ENCODE measurements at places on chromosomes 1 and 21.

GRCh38 chr21:16072737-16073136 lies 343.0 kb downstream of the USP25 start:
- DNase-seq: no peak

DNA sequence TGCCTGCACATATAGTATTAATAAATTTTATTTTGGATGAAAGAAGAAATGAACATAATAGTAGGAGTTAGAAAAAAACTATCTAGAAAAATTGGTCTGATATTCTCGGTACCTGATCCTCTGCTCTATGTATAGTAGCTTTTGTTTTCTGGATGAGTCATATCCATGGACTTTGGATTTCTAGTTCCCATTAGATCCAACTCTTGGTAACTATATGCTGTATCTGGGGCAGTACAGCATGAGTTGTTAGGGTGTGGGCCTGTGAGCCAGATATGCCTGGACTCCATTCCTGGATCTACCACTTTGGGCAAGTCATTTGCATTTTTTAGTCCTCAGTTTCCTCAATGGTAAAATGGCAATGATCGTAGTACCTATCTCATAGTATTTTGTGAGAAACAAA lies 372.2 kb upstream of the PKN2 start:
- no peak for DNase-seq

- DNase-seq: no peak
Measured at GRCh38 chr1:227314014-227314848, 4.1 kb downstream of the CDC42BPA start.

DNA sequence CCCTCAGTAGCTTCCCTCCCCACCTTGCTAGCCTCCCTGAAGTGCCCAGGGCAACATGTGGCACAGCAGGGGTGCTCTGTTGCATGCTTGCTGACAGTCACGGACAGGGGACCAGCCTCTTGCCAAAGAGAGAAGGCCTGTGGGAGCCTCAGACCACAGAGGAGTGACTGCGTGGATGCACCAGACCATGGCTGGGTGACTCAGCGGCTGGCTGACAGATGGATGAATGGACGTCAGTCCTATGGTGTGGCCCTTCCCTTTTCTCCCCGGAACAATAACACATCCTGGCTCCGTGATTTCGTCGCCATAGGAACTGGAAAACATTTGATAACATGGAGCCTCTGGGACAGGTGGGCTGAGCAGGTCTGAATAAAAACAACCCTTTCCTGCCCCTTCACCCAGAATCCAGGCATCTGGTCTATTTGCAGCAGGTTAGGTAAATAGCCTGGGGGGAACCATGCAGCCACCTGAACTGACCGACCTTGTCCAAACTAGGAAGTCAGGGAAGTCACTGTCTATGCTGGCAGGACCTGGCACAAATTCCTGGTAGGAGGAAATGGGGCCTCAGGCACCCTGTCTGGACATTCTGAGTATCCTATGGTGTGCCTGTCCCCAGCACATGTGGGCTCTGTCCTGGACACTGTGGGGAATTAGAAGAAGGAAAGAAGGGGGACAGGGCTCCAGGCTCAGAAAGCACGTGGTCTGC lies 53.3 kb downstream of the NENF start:
- DNase-seq: peak; percentile 18

DNA sequence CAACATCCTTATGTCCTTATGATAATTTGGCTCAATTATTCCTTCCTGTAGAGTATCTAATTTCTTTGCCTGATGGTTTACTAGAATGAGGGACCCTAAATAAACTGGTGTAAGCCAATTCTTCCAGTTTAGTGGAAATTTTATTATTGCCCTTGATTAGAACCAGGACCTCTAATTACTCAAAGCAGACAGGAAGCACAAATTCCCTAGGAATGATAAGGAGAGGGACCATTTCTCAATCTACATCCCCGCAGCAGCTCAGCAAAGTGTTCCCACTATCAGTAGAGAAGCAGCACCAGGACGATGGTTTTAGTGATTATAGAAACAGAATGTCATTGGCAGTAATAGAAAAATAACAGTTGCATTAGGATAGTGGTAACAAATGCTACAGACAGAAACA lies 97.1 kb downstream of the PLPPR4 start:
- DNase-seq: no peak

DNA sequence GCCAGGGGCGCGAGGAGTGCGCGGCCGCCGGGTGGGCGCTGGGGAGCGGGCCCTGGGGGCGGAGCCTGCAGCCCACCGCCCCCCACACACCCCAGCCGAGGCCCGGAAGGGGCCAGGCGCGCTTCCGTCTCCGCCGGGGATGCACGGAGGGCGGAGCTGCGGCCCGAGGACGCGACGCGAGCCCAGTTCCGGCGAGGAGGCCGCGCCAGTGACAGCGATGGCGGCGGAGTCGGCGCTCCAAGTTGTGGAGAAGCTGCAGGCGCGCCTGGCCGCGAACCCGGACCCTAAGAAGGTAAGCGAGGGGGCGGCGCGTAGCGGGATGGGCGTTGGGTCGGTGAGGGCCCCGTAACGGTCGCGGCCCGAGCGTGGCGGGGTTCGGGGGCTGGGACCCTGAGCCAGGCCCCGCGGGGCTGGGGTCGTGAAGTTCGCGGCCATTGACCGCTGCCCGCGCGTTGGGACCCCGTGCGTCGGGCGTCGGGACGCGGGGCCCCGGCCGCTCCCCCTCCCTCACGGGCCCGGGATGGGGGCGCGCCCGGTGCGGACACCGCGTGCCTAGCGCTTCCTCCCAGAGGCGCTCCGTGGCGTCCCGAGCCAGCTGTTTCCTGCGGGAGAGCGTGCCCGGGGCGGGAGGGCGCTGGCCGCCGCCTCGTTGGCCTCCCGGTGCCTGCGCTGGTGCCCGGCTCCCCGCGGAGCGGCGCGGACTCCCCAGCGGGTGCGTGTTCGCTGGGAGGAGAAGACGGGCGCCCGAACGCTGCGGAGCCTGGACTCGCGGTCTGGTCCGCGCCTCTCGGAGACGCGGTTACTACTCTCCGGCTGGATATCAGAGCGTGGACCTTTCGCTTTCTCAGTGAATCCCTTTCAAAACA lies at the start of gene ELOA:
Gene ELOA, plus strand, starts transcription at position 185 of the 866 bp plus-strand sequence. Its CDS starts 33 bp downstream, at position 218.
- peak; percentile 86 for DNase-seq

GRCh38 chr1:220886470-220887201 lies 7.4 kb downstream of the HLX start:
- DNase-seq: no peak

GRCh38 chr1:182478238-182478637 lies 28.3 kb downstream of the RGSL1 start:
- DNase-seq: no peak

DNA sequence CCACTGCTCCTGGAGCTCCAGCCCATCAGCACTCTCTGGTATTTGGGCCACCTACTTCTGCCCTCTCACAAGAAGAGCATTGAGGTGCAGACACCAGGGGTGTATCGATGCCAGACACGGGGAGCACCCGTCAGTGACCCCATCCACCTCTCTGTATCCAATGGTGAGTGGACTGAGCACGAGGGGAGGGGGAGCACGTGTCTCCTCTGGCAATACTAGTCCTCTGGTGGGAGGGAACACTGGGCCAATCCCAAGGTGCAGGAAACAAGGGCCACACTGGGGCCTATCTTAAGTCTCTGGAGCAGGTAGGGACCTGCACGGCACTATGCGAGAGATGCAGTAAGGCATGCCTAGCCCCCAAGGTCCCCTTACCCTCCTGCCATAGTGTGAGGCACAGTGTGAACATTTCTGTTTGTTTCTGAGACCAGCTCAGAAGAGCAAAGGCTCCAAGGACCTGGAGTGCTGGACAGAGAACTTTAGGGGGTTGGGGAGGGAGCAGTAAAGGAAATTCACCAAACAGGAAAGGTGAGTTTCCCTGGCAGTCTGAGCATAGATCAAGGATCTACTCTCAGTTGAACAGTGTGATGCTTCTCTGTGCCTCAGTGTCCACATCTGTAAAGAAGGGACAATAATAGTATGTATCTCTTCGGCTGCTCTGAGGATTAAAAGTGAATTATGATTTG lies 2.3 kb downstream of the FCRLB start:
- no peak for DNase-seq

DNA sequence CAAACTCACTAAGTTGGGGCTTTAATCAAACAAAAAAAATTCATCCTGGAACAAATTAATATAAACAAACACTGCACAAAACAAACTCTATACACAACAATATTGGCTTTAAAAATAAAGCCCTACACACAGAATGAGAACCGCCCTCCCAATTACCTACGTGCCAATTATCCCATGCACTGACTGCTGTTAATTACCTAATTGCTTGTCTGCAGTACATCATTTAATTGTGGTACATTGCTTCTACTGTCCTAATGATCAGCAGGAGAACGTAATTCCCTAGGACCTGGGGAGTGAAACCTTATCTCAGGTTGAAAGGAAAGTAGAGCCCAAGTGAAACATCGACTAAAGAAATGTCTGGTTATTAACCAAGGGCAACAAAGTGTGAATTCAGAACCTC lies 364.5 kb downstream of the KCNH1 start:
- DNase-seq: no peak

DNA sequence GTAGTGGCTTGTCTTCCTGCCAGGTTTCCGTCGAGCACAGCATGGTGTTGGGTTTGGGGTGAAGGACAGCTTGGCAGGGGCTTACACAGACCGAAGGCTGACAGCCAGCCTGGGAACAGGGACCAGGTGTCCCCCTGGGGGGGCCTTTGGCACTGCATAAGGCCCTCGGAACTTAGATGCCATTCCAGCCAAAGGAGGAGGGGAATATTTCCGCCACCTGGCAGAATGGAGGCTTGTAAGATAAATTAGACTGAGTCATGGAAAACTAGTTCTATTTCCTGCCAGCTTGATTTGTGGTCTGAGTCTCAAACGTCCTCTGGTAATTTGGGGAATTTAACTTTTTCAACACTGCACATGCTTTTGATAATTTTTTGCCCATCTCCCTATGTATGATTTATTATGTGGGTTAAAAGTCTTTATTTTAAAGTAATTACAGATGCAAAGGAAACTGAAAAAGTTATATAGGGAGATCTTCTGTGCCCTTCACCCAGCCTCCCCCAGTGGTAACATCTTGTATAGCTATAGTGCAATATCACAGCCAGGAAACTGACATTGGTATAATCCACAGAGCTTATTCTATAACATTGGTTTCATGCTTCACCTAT lies 11.5 kb upstream of the TMEM51 start:
- DNase-seq: no peak

GRCh38 chr1:165259236-165259635 lies 97.3 kb downstream of the LMX1A start:
- no peak for DNase-seq

DNA sequence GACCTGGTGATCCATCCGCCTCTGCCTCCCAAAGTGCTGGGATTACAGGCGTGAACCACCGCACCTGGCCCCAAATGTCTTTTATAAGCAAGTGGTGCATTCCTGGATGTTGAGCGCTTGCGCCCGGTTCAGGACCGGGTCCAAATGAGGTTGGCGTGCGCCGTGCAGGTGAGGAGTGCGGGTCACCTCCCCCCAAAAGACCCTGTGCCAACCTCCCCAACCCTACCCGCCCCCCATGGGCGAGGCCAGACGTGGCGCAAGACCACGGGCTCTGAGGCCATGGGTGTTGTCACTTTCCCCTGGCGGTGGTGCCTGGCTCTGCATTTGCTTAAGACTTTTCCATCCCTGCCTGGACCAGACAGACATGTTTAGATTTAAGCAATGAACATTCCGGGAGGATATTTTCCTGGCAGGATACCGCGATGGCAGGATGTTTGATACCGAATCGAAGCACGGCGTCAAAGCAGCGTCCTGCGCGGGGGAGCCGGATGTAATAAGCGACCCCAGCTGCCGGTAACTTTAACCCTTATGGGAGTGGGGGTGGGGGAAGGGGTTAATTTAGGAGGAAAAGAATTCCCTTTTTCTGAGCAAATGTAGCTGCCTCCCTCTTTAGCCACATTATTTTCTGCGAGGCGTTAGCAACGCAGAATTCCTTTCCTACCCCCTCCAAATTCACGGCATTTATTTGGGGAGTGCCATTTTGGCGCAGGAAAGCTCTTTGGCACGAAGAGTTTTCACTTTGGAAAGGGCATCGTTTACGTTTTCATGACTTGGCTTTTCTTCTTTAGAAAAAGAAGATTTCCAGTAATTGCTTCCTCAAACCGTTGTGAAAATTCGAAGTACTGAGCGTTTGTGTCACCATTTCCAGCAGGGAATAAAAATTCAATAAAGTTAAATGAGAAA lies 27.8 kb upstream of the RNF187 start:
- DNase-seq: peak; percentile 27

DNA sequence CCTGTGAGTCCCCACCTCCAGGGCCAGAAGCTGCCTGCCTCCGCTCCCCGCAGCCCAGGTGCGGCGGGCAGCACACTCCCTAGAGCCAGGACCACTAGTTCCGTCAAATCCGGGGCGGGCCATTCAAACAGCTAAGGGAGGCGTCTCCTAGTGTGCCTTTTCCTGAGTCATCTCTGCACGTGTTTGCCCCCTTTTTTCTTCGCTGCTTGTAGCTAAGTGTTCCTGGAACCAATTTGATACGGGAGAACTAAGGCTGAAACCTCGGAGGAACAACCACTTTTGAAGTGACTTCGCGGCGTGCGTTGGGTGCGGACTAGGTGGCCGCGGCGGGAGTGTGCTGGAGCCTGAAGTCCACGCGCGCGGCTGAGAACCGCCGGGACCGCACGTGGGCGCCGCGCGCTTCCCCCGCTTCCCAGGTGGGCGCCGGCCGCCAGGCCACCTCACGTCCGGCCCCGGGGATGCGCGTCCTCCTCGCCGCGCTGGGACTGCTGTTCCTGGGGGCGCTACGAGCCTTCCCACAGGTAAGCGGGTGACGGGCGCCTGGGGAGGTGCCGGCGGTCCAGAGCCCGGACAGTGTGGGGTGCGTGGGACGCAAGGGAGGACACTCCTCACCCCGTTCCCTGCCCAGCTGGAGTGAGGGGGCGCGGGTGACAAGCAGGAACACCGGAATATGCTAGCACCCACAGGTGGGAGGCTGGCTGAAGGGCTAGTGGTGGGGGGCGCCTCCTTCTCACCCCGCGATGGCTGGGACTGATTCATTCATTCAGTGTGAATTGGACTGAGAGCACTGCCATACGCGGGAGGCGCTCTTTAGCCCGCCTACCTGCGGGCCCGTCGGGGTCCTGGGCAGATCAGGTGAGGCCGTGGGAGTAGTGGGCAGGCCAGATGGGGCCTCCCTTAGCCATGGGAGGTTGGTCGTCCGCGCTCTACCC lies at the start of gene TNFRSF8:
Gene TNFRSF8, plus strand, starts transcription at position 163 of the 932 bp plus-strand sequence. Its CDS starts 296 bp downstream, at position 459.
- no peak for DNase-seq
